ENCODE measurements at places on chromosomes 3 and 15. TPM values are rescaled to one million over a fixed set of nuclear protein-coding genes. Genes with fewer than 3 reads are reported as not detected.

DNA sequence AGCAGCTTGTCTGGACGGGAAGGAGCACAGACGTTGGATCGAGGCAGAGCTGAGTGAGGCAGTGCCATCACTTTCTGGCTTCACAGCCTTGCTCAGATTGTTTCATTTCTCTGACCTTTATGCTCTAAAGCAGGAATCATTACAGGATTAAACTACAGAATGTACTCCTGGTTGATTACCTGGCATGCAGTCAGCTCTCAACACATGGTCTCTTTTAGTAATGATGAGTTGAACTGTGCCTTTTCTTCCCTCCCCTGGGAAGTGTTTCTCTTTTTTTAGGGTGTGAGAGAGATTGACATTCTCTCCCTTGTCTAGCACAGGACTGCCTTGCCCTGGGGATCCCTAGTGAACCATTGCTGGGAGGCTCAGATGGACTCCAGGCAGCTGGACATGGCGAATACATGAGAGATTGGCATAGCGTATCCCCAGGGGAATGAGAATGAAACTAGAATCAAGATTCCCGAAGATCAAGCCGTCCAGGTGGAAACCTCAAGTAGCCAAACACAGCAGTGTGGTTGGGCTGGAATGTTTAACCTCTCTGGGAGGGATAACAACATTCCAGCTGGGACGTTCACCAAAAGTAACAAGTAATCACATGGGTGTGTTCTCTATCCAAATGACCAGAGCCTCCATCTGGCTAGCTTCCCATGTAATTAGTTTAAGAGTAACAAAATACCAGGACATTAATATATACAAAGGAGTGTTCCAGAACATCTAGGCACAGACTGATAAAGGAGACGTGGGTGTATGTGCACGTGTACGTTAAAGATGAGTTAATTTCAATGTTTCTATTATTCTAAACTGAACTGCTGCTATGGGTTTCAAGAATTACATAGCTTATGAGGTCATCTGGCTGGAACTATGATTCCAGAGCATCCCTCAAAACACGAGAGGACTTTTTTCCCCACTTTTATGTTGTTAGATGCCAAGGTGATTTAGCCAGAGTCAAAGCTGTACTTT lies 118.6 kb upstream of the NR2E3 start:
- DNase-seq = no peak

BUB1B gene
- 15.2 TPM for total RNA-seq

GRCh38 chr15:61680260-61681037 lies 379.8 kb downstream of the VPS13C start:
- DNase-seq = no peak

GRCh38 chr3:33128706-33129105 lies 14.9 kb downstream of the CRTAP start:
- DNase-seq = no peak

GRCh38 chr3:53195066-53195450 lies 34.0 kb downstream of the PRKCD start:
- no peak for DNase-seq

CCR8 gene
- not detected for total RNA-seq

- no peak for DNase-seq
Measured at GRCh38 chr3:180571831-180572598, 29.9 kb upstream of the TTC14 start.

- DNase-seq = no peak
Measured at GRCh38 chr3:138717348-138717747, 108.8 kb downstream of the FAIM start.

IL12A gene
- total RNA-seq = 4.6 TPM

PLA2G4D gene
- total RNA-seq = not detected

DNA sequence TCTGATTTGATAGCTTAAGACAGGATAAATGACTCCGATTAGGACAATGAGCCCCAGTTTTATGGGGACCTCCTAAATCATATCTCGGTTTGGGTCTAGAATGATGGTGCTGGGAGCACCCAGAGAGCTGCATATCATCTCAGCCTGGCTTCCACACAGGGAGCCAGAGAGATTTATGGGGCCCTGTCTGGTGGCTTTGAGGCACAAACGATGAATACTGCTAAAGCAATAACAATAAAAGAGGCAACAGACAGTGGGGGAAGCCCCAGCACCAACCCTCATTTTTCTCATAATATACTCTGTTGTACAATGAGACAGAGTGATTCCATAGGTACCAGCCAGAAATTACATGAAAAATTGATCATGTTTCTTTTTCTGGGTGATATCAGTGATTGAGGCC lies 889.0 kb upstream of the CFAP20DC start:
- no peak for DNase-seq

PDE12 gene
- 14.2 TPM for total RNA-seq

AQP9 gene
- total RNA-seq = not detected

DNA sequence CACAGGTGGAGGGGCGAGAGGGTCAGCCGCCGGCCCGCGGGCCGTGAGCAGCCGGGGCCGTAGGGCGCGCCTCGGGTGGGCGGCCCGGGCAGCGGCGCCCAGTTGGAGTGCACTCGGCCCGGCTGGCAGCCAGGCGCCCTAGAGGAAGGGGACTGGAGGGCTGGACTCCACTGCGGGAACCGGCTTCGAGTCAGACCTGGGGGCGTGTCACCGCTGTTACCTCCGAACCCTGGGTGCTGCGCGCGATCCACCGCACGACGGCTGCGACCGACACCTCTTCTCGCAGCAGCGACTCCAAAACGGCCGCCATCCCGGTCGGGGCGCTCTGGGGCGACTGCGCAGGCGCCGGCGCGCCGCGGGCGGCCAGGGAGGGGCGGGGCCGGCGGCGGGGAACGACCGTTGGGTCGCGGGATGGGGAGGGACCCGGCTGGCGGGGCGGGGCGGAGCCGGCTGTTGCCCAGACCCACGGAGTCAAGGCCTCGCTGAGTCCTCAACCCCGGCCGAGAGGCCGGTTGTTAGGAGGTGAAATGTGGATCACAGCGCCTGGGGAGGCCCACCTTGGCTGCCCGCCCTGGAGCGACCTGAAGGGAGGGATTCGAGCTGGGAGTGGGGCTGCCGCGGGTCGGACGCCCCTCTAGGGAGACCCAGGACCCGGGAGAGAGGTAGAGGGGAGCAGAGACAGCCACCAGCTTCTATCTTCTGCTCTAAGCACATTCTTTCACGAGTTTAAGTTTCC lies at the start of gene CDAN1:
CDAN1 (minus strand) TSS at position 336 of the 736 bp plus-strand sequence; CDS start at position 310, 26 bp downstream.
- DNase-seq = no peak

DNA sequence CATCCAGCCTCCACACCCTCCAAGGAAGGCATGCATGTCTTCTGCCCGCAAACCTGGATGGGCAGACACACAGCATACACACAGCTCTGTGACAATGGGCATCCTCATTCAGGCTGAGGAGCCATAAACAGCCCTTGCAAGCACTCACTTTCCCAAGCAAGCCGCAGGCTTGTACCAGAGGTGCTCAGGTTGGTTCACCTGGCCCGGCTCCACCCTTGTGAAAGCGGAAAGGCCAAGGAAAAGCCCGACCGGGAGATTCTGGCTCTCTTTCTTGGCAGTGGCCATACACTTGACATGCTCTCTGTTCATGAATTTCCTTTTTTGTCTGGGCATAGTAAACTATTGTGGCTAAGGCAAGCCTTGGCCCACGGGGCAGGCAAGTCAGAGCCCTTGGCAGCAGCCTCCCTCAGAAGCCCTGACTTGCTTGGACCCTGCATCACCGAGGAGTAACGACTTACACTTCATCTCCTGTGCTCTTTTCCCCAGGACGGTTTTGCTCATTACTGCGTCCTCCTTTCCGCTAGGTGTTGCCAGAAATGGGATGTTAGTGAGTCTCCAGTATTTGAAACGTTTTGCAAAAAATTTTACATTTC lies 74.6 kb upstream of the BNC1 start:
- DNase-seq = no peak

DNA sequence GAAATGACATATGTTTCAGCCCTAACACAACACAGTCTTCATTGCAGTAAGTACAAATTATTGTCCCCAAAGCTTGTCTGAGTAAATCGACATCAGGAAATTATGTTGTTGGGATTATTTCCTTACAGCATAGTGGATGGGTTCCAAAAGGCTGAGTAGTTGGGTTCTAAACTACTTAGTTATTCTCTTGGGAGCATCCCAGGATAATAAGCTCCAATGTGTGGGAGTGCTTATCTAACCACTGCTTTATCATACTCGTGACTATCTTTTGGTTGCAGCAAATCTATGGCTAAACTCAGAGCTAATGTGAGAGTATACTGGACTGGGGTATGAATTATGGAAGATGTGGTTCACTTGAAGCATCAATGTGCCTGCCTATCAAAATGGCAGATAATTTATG lies 128.5 kb downstream of the RBMS3 start:
- DNase-seq = no peak

PLSCR5 gene
- total RNA-seq = not detected

PLOD2 gene
- 79.1 TPM for total RNA-seq

GRCh38 chr15:80384432-80384831 lies 19.8 kb upstream of the ARNT2 start:
- DNase-seq = no peak

- DNase-seq = no peak
Measured at GRCh38 chr3:190325923-190326322, 3.7 kb upstream of the CLDN1 start.

A4GNT gene
- not detected for total RNA-seq

GRCh38 chr3:177946936-177947335 lies 589.3 kb upstream of the KCNMB2 start:
- no peak for DNase-seq

SLC35G2 gene
- 9.5 TPM for total RNA-seq

- no peak for DNase-seq
Measured at GRCh38 chr3:47636225-47636624, 57.6 kb upstream of the CSPG5 start.

DNA sequence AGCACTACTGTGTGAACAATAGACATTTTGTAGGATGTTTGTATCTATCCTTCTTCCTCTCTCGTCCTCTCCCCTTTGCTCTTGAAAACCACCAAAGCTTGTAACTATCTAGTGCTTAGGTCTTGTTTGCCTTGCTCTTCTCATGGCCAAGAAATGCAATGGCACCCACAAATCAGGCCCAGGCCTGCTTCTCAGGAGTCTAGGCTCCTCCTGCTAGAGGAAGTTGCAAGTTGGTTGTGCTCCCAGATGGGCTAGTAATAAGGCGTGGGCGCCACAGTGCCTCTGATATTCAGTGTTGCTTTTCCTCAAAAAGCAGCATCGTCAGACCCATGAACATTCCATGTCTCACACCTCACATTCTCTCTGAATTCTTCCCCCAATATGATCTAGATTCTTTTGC lies 28.7 kb downstream of the ZNF385D start:
- DNase-seq = no peak

TICRR gene
- 1.4 TPM for total RNA-seq

SLC9C1 gene
- total RNA-seq = not detected

DNA sequence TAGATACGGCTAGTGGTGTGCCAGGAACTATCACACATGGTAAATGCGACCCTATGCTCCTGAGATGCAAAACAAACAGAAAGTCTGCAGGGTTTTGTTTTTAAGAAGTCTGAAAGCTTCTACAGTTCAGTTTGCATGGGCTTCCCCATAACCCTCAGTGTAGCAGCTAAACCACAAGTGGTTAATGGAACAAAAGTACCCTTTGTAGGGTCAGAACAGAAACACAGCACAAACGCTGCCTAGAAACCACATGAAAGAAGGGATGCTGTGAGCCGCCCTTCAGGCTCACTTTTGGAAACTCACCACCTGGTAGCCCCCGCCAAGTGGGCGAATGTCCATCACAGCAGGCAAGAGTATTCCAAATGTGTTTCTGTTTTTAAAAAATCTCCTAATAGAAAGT lies 46.2 kb downstream of the CTDSPL start:
- DNase-seq = no peak

GRCh38 chr3:147538034-147538433 lies 128.9 kb downstream of the ZIC1 start:
- DNase-seq = no peak

- no peak for DNase-seq
Measured at GRCh38 chr3:67526246-67526645, 128.2 kb downstream of the SUCLG2 start.

GRCh38 chr3:84978843-84979242 lies 20.1 kb downstream of the CADM2 start:
- DNase-seq = no peak

DNA sequence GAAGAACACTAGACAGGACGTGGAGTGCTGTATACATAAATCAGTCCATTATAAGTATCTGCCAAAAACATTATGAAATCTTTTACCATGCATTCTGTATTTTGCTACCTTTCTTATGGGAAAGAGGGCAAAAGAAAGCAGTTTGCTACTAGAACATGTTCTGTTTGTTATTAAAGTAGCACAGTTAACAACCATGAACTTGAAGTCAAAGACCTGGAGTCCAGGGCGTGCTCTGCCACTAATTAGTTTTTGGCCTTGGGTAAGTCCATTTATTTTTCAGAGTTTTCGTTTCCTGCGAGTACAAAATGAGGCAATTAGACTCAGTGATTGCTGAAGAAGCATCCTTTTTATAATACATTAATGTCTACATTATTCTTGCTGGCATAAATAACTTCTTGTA lies 143.3 kb upstream of the AGTR1 start:
- DNase-seq = no peak

ARL8B gene
- 45.9 TPM for total RNA-seq

Measured in glomerular endothelial cell (primary cell).